ENCODE measurements at places on chromosomes 1 and 21.

GRCh38 chr21:32351428-32351827, 41.4 kb downstream of the URB1 start:
- DNase-seq, result no peak

GRCh38 chr1:211583011-211583992, 4.3 kb upstream of the SLC30A1 start:
- DNase-seq, result no peak

DNA sequence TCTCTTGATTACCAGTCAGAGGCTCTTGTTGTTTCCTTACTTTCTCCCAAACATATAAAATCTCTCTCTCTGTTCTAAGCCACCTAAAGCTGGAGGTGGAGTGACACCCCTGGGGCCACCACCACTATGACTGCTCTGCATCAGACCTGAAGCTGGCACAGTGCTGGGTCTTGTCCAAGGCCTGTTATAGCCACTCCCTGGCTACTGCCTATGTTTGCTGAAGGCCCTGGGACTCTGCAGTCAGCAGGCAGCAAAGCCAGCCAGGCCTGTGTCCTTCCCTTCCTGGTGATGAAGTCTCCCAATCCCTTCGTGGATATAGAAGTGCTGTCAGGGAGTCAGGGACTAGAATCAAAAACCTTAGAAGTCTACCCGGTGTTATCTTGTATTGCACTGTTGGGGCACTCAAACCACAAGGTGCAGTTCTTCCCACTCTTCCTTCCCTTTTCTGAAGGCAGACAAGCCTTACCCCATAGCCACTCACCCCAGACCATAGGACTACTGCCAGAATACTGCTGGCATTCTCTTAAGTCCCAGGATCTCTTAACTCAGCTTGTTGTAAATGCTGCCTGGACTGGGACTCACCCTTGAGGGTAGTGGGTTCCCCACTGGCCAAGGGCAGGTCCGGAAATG, 103.1 kb downstream of the RPS6KC1 start:
- no peak for DNase-seq

DNA sequence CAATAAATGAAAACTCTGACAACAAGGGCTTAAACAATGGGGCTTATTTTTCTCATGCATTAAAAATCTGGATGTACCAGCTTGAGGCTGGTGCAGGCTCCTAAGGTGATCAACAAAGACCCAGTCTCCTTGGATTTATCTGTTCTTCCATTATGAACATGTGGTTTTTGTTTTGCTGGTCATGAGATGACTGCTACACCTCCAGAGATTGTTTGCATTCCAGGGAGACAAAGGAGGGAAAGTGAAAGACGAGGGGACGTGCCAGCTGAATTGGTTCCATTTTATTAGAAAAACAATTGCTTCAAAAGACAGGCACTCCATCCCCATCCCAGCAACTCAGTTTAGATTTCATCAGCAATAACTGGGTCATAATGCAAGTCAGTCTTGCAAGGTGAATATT, 90.9 kb upstream of the KCNK1 start:
- no peak for DNase-seq

GRCh38 chr1:47755101-47755990, 241.8 kb downstream of the TRABD2B start:
- DNase-seq, result no peak

DNA sequence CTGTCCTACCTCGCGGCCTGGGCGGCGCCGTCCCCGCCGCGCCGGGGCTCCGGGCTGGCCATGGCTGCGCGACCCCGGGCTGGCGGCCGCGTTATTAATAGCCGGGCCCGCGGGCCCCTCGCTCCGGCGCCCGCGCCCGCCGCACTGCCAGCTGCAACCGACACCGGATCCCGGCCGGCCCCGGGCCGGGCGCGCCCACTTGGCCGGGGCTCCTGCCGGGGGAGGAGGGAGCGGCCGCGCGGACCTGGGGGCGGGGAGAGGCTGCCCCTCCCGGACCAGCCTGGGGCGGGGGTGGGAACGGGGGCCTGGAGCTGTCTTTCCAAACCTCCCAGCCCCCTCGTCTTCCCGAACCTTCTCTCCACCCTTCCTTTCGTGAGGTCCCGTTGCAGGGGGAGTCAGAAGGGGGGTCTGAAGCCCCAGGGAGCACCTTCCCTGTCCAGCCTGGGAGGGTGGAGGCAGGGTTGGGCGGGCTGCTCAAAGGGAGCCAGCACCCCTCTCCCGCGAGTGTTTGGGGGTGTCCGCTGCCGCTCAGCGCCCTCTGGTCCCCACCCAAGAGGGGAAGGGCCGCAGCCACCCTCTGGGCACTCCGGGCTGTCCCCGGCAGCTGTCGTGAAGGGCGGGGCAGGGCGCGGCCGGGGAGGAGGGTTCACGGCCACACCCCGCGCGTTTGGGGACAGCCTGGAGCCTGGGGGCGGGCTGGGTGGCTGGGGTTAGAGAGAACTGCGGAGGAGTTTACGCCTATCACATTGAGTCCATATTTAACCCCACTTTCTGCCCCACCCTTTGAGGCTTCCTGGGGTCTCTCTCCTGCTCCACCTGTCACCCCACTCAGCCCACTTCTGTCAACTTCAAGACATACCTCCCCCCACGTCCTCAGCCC, at the start of gene SYNC:
Gene SYNC, minus strand, starts transcription at position 172 of the 880 bp plus-strand sequence. Its CDS starts 110 bp downstream, at position 62.
- DNase-seq, result peak; percentile 16

DNA sequence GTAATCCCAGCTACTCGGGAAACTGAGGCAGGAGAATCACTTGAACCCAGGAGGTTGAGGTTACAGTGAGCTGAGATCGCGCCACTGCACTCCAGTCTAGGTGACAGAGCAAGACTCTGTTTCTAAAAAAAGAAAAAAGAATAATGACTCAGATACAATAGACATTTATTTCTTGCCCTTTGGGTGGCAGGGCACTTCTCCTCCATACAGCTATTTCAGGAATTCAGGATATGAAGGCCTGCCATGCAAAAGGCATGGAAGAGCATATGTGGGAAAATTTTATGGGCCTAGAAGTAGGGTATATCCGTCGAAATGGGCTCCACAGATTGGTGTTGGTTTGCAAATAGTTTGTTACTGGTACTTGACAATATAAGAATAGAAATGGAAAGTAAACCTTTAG, 20.2 kb upstream of the POGZ start:
- no peak for DNase-seq

GRCh38 chr1:95326023-95326422, 92.0 kb downstream of the RWDD3 start:
- no peak for DNase-seq

- DNase-seq, result no peak
Observed at GRCh38 chr1:64097859-64098258, 105.6 kb upstream of the UBE2U start.

- DNase-seq, result no peak
Observed at GRCh38 chr1:159879977-159880376, 17.5 kb upstream of the VSIG8 start.

- DNase-seq, result no peak
Observed at GRCh38 chr1:57887964-57888491, 464.2 kb upstream of the DAB1 start.

GRCh38 chr1:27643600-27644368, 8.8 kb upstream of the FGR start:
- DNase-seq, result peak; percentile 46

DNA sequence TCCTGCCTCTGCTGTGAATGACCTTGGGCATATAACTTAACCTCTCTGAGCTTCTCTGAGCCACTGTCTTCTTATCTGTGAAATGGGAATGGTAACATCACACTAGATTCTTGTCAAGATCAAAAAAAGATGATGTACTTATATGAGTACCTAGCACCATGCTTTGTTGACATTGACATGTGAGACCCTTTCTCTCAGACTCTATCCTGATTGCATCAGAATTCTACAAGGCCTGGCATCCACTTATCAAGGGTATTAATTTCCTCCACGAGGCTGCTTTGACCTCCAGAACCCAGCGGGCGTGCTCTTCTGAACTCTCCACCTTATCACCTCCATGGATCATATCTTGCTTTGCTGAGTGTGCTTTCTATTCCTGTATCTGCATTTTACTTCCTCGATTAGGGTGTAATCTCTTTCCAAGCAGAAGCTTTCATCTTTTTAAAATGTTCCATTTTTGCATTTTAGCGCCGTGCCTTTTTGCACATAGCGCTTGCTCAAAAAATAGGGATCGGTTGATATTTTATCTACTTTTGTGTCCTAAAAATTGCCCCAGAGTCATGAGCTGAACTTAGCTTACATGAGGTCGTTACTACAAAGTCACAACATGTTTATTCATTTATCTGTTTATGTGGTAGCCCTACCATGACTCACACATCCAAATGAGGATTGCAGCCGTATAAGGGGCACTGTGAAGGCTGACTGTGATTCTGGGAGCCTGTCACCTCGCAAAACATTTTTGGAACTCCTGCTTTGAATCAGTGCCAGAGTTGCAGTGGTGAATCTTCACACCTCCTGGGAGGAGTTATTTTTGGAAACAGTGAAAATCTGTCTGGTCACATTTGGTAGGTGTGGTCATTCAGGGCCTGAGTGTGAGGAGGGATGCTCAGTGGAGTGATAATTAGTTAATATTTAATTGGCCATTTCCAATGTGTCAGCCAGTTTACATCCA, 63.2 kb downstream of the IER5 start:
- no peak for DNase-seq

- no peak for DNase-seq
Observed at GRCh38 chr1:95852483-95853070, 618.6 kb downstream of the RWDD3 start.

GRCh38 chr1:172278478-172278877, 142.0 kb upstream of the C1orf105 start:
- DNase-seq, result no peak

- no peak for DNase-seq
Observed at GRCh38 chr1:30405631-30406212, 317.7 kb downstream of the MATN1 start.

DNA sequence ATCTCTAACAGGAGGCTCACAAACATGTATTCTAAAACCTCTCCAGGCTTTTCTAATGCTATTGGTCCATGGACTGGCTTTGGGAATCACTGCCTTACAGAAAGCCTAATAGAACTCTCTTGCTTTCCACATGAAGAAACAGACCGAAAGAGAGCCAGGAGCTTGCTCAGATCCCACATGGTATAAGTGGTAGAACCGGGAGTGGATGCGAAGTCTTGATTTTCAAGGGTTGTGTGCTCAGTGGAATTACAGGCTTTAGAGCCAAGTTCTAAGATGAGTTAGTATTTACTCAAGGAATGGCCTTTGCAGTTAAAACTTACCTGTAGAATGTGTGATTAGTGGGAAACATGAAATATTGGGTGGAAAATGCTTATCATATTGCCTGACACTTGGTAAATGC, 54.3 kb upstream of the HSD17B7 start:
- DNase-seq, result no peak

GRCh38 chr1:207962716-207963426, 51.9 kb upstream of the CD34 start:
- DNase-seq, result no peak

GRCh38 chr1:86825319-86825718, 88.6 kb downstream of the SELENOF start:
- DNase-seq, result no peak

DNA sequence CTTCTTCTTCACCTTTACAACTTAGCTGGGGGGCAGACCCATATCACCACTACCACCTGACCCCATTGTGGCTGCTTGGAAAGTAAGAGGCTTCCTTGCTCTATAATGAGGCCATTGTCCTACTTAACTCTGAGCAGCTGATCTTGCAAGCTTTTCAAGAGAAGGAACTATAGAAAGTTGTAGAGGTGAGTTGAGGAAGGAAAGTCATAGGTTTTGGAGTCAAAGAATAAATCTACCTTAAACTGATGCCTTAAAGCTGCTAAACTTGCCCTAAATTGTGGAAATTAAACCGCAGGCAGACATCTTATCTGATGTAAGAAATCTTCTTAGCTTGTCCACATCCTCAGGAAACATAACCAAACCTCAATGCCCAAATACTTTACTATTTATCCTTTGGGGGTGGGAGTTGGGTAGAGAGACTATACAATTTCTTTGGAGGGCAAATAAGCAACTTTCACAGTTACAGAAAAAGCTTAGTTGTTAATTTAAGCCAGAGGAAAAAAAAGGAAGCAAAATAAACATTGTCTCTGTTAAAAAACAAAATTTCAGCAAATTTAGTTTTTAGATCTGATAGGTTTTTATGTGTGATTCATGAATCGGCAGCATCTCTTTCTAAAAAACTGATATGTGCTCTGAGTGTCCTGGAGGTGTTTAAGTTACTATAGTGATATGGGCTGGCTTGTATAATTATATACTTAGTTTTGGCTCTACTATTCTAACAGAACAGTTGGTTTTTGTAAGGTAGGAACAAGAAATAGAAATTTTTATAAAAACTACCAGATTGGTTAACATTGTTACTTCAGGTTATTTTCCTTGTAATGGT, 4.7 kb downstream of the IL23R start:
- DNase-seq, result no peak

- no peak for DNase-seq
Observed at GRCh38 chr1:6424000-6424565, 493 bp upstream of the ESPN start.

- no peak for DNase-seq
Observed at GRCh38 chr1:17861685-17862084, 106.6 kb downstream of the ACTL8 start.

DNA sequence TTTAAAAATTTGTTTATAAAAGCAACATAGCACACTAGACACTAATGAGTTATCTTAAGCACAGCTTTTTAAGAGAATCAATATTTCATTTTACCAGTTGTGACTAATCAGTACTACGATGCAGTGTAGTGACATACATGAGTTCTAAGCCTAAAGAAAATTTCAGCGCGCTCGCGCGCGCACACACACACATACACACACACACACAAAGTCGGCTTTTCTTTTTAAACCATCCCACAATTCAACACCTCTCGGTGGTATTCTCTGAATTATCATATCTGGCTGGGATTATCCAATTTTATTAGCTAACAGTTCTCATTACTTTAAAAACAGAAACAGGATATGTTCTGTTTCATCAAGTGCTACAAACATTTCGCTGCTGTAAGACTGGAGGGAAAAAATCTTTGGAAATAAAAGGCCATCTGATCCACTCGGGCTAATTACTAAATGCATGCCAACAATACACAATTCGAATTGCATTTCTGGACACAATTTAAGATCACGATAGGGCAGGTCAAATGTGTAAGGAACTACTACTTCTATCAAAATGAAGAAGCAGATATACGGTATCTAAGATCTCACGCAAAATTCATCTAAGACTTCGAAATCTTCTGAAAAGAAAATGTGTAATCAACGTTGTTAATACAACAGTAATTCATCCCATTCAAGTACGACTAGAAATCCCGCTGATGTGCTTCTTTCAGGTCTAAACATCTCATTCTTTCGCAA, 1.2 kb downstream of the TUT4 start:
- peak; percentile 68 for DNase-seq

GRCh38 chr1:167533851-167534300, 15.5 kb upstream of the CD247 start:
- DNase-seq, result peak; percentile 66

DNA sequence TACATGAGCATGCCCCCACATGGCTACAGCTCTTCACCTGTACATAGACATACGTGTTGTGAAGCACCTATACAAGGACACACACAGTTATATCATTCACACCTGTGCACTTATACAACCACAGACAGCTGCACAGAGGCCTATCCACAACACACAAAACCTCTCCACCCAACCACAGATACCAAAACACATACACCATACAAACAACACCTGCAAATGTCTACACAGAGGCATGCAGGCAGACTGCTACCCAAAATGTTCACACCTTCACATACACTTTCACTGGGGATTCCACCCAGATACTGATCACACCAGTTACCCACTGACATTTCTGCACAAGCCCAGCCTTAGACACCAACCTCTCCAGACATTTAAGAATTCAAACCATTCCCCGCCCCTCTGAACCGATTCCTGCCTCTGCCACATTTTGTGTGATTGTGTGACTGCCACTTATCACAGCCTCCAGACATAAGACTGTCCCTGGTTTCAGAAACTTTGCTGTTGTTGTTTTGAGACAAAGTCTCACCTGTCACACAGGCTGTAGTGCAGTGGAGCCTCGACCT, 2.0 kb downstream of the C1orf232 start:
- no peak for DNase-seq

Data from brain (organoid and tissue), 16 donors.